ENCODE measurements at places on chromosomes 4 and X. TPM values are rescaled to one million over a fixed set of nuclear protein-coding genes. Genes with fewer than 3 reads are reported as not detected.

DNA sequence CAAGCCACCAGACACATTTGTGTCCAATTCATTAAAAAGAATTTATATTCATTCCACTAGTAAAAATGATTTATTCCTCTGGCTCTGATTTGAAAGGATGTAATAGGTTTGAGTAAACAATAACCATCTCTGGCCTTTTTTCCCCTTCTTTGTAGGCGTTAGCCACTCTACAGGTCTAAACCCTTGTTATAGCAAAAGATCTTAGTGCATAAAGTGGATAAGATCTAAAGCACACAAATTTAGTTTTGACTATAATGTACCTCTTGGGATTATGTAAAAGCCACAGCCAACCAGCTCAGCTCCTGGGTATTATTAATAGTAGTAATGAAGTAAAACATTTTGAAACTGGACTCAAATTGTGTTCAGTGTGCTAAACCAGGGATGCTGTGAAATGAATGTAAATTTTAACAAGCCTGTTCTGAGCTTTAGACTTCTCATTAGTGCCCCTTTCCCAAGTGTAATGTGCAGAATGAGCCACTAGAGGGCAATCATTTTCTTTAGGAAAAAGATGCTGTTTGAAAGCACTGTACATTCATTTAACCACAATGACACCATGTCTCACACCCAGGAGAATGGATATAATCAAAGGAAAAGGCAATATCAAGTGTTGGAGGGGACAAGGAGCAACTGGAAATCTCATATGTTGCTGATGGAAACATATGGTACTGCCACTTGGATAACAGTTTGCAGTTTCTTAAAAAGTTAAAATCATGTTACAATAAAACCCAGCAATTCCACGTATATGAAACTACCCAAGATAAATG, 69.7 kb downstream of the KLHL8 start:
- peak; percentile 90 for DNase-seq

- no peak for DNase-seq
Measured at GRCh38 chr4:130125467-130125866, 1029.5 kb downstream of the C4orf33 start.

- no peak for DNase-seq
Measured at GRCh38 chrX:129586446-129586845, 46.4 kb downstream of the OCRL start.

The NEUROG2 gene
- total RNA-seq, result 9.6 TPM

The S100P gene
- not detected for total RNA-seq

The TKTL1 gene
- total RNA-seq, result not detected
